NCI-H146 (cell line): ENCODE measurements at places on chromosomes 12 and 14.

DNA sequence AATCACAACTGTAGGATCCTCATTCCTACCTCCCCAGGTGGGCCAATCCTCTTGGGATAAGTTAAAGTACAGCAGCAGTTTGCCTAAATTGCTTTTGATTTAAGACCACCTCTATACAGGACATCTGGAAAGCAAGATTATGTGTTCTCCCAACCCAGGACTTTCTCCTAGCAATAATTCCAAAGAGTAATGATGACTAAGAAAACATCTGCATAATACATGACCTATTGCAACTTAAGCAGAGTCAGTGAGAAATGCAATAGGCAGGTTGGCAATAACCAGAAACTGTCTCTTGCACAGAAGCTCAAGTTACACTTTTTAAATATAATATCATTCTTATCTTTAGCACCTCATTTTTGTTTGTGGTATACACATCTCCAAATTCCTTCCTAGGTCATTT is 275.4 kb downstream of the TRHDE start:
- no peak for DNase-seq

- no peak for DNase-seq
Observed at GRCh38 chr14:68667313-68667791, 125.5 kb downstream of the ZFP36L1 start.

DNA sequence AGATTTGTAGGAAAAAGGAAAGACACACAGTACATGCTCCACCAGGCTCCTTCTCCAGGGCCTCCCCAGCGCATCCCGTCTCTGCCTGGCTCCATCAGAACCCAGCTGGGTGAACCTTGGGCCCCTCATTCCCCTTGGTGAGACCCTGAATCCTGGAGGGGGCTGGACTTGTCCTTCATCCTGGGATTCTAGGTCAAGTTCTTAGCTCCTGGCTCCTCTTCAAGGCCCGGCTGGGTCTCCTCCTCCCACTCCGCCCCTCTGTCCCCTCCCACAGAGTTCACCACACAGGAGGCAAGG is 49.2 kb downstream of the PSMA6 start:
- no peak for DNase-seq

GRCh38 chr12:54475537-54475936 is 2.1 kb upstream of the GTSF1 start:
- no peak for DNase-seq

- DNase-seq: no peak
Observed at GRCh38 chr12:91072931-91073330, 15.1 kb upstream of the KERA start.

GRCh38 chr12:109671502-109671901 is 42.1 kb upstream of the FAM222A start:
- no peak for DNase-seq

DNA sequence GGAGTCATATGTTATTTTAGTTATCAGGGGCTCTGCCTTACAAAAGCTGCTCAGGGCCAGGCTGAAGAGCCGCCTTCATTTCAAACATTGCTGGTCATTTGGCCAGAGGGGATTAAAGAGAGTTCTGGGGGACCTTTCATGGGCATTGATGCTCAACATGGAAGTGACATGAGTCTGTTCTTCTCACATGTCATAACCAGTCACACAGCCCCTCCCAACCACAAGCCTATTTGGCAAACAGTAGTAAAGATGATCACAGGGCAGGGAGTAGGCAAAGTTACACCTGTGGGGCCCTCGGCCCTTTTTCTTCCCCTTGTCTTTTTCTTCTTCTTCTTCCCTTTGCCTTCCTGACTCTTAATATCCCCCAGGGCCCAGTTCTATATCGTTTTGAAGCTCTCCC is 33.3 kb downstream of the CFAP54 start:
- no peak for DNase-seq

- DNase-seq: no peak
Observed at GRCh38 chr12:130878193-130879185, 6.6 kb downstream of the RAN start.

- no peak for DNase-seq
Observed at GRCh38 chr14:34843011-34843554, 32.1 kb downstream of the BAZ1A start.

DNA sequence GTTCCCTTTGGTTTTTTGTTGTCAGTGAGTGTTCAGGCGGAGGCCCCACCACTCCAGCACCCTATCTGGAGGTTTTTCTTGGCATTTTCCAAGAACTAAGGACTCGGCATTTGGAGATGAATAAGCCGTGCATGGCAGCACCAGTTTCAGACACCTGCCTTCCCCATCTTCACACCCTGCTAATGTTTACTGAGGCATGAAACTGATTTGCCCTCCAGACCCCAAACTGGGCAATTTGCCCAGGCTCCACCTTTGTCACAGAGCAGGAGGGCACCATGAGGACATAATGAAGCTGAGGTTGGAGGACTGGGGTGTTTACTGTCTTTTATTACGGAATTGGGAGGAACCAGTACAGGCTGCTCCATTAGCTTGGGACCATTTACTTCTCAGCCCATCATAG is 113.4 kb downstream of the LGMN start:
- no peak for DNase-seq

GRCh38 chr14:89422952-89423345 is 5.9 kb upstream of the FOXN3 start:
- no peak for DNase-seq

- DNase-seq: peak; percentile 32
Observed at GRCh38 chr14:95409477-95410272, 90.0 kb upstream of the CLMN start.

- DNase-seq: peak; percentile 42
Observed at GRCh38 chr14:69483765-69484443, 624 bp upstream of the PLEKHD1 start.

- DNase-seq: no peak
Observed at GRCh38 chr12:33304176-33304575, 135.4 kb downstream of the SYT10 start.

GRCh38 chr14:21509432-21510143 is 1.6 kb downstream of the METTL3 start:
- DNase-seq: no peak

DNA sequence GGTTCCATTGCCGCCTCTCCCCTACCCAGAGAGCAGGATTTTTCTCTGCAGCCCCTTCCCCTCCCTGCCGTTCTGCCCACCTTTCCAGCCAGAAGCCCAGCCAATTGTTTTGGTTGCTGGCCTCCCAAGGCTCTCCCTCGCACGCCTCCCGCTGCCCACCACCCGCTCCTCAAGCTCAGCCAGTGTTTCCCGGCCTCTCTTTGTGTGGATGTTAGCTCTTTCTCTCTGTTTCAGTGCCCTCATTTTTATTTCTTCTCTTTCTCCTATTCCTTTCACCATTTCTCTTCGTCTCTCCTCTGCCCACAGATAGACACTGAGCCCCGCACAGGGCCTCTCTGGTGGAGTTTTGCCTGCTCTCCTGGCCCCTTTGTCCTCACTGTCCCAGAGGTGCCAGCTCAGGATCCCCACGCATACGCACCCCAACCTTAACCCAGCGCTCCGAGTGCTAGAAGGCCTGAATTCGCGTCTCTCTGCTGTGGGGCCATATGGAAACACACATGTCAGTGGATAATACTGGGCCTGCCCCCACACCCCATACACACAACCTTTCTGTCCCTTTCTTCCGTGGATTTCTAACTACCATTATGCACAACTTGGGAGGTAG is 54.9 kb downstream of the SMUG1 start:
- no peak for DNase-seq

- peak; percentile 40 for DNase-seq
Observed at GRCh38 chr12:128069359-128069997, 197.5 kb upstream of the TMEM132C start.

DNA sequence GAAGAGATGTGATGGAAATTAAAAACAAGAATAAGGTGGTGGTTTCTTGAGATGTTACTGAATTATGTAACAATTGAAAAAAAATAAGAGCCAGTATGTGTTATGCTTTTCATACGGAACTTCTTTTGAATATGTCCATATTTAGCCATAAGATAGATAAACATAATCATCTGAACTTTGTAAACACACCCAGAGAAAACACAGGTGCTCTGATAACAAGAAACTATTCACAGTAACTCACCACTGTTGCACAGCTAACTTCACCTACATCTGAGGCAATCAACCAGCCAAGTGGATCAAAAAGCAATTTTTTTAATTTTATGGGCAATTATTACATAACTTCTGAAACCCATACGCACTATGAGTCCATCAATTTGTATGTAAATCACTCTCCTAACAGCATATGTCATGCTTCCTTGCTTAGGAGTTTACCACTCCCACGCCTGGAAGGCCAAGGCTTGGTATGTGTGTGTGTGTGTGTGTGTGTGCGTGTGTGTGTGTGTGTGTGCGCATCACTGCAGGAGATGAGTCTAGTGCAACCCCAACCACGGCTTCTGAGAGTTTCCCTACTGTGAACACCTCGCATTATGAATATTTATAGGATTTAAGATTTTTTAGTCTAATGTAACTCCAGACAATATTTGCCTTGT is 443.4 kb downstream of the BCAT1 start:
- DNase-seq: no peak

DNA sequence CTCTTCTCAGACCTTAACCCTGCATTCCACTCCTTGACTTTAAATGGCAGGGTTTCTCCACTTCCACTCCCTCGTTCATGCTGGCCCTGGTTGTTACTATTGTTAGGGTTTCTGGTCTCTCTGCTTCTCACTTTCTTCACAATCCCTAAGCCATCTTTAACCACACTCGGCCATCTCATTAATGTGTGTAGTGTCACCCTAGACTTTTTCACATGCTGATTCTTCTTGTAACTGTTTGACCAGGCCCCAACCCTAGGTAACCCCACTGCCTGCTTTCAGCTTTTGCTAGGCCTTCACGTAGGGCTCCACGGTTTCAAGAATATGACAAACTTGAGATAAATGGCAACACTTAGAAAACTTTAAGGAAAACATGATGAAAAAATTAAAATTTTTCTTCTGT is 195.1 kb downstream of the IPO8 start:
- DNase-seq: no peak

GRCh38 chr14:56002342-56002741 is 115.9 kb upstream of the PELI2 start:
- DNase-seq: peak; percentile 59

- DNase-seq: peak; percentile 92
Observed at GRCh38 chr12:4562034-4562657, at the start of gene DYRK4. Gene DYRK4, plus strand, starts transcription at chr12:4562208. Its CDS starts 38 bp downstream, at chr12:4562246.

GRCh38 chr14:20501346-20501745 is 4.0 kb upstream of the RNASE10 start:
- DNase-seq: no peak

GRCh38 chr14:70897464-70897863 is 9.8 kb upstream of the PCNX1 start:
- DNase-seq: no peak
